Inflammatory macrophage treated with lipopolysaccharide for 4 hours (primary cell): ENCODE measurements at places on chromosomes 4 and X.

- DNase-seq: no peak
These were observed 566.1 kb upstream of the BOD1L1 start for GRCh38 chr4:14193601-14194000.

GRCh38 chr4:127463883-127464282 lies 168.9 kb upstream of the INTU start:
- no peak for DNase-seq

GRCh38 chrX:15043538-15043937 lies 170.3 kb downstream of the MOSPD2 start:
- no peak for DNase-seq

DNA sequence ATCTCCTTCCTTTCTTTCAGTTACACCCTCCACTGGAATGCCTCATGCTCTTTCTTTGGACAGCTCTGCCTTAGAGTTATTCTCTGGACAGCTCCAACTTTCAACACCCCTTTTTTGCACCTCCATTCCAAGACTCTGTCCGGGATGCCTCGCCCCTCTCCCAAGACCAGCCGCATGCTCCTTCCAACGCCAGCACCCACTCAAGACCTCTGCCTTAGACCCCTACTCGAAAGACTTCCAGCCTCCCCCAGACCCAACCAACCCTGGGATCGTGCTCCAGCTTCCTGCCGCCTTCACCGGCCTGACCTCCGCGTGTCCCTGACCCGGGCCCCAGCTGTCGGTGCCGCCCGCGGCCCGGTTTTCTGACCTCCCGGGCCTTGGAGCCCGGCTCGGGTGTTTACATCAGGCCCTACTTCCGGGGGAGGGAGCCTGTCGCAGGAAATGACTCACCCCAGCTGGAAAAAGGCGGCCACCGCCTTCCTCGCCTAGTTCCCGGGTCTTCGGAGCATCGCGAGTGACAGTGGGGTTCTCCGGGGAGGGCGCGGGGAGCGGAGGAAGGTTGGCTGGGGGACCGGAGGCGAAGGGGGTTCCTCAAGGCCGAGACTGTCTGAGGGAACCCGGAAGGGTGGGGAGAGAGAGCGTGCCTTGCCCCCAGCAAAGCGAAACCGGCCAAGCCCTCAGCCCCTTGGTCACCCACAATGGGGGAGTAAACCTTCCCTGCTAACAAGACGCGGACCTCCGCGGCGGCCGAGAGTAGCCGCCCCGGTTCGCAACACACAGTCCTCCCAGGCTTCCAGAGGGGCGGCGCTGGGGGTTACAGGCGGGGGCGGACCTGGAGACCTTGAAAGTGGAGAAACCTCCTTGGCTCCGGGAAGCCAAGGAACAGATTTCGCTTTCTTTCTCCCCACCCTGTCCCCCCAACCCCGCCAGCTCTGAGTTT lies at the start of gene WDR45:
Gene WDR45 (minus strand): TSS at position 399 of the 940 bp plus-strand sequence. CDS start 1,792 bp downstream, outside the sequence.
- DNase-seq: peak; percentile 78

- no peak for DNase-seq
These were observed 15.8 kb upstream of the RBMX start for GRCh38 chrX:136896121-136896914.

GRCh38 chrX:134551376-134552048 lies 91.5 kb downstream of the HPRT1 start:
- no peak for DNase-seq
